ENCODE measurements at places on chromosomes 11 and 22.
A peak's percentile ranks its signal among the peaks of the same experiment; 100 is the strongest.

GRCh38 chr11:69075421-69076128 is 26.8 kb downstream of the TPCN2 start:
- DNase-seq: no peak

- no peak for DNase-seq
Measured at GRCh38 chr11:130124096-130124495, 35.5 kb upstream of the ST14 start.

GRCh38 chr11:19595499-19595839 is 117.2 kb upstream of the NAV2 start:
- DNase-seq: no peak

- no peak for DNase-seq
Measured at GRCh38 chr11:13777341-13777985, 109.0 kb downstream of the FAR1 start.

DNA sequence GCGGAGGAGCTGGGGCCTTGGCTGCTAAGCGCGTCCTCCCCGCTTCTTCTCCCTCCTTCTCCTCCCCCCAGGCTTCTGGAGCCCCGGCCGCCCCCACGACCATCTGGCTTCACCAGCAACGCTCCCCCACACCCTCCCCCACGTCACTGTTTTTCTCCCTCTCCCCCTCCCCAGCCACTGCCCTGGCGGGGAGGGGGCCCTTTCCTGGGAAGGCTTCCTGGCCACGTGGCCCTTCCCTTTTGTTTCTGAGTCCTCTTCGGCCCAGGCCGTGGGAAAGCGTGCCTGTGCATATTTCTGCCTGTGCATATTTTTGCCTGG is 27.7 kb downstream of the RTN4R start:
- no peak for DNase-seq

DNA sequence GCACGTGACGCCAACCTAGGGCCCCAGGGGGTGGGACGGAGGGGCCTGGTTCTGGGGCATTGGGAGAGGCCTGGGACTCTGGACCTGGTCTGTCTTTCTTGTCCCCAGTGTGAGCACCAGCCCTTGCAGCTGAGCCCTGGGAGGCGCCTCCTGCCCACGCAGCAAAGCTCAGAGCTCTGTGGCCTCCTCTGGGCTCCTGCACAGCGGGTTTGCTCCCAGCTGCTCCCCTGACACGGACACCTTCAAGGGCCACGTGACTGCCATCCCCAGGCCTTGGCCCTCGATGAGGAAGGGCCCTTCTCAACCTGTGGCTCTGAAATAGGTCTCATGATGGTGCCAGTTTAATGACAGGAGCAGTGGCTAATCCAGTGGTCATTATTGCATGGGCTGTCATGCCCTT is 31.5 kb upstream of the CCDC188 start:
- DNase-seq: no peak

GRCh38 chr11:5380740-5381342 is 2.8 kb upstream of the OR51M1 start:
- no peak for DNase-seq

- DNase-seq: peak; percentile 61
Measured at GRCh38 chr22:40728731-40729189, 49.5 kb downstream of the MCHR1 start.

- no peak for DNase-seq
Measured at GRCh38 chr11:86184728-86185380, 59.7 kb upstream of the EED start.

DNA sequence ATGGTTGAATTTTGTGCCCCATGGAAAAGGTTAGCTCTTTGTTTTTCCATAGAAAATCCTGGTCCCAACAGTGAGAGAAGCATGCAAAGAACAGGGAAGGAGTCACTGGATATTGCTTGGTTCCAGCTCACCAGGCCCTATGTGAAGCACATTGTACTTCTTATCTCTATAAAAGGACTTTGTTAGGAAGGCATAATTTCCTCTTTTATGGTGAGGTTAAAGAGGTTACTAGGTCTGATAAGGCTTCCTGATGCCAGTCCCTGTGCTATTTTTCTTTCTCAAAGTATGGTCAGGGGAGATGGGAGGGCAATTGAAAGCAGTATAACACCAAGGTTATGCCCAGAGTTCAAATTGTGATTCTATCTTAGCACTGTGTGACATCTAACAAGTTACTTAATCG is 162.6 kb downstream of the KIF18A start:
- no peak for DNase-seq

- no peak for DNase-seq
Measured at GRCh38 chr11:81787584-81788049, 946.0 kb downstream of the FAM181B start.

DNA sequence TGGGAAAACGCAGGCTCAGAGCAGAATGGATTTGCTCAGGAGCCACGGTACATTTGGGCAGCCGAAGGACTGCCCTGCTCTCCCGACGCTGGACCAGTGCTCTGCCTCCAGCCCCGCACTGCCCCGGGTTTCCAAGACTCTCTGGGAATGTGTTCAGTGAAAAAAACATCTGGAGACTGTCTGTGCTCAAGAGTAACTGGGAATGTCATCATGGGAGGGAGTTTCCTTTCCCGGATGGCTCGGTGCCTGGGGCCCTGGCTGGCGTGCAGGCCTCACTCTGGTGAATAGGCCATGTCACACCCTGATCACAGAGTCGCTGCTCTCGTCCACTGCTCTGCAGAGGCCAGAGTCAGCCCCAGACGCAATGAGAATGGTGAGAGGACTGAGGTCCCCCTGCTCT is 9.8 kb upstream of the APOL6 start:
- no peak for DNase-seq

DNA sequence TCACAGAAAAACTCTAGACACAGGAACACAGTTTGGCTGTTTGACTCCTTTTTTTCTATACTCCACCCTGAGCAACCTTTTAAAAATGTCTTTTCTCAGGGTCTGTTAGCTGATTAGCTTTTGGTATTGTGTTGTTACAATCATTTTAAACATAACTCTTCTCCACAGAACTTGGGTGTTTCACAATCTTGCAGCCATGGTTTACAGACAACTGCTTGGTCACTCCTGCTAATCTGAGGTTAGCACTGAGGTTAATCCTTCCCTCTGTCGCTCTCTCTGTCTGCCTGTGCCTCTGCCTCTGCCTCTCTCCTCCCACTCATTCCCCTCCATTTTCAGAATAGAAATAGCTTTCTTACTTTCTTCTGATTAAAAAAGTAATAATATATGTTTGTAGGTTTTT is 62.4 kb upstream of the ZBED5 start:
- DNase-seq: no peak

DNA sequence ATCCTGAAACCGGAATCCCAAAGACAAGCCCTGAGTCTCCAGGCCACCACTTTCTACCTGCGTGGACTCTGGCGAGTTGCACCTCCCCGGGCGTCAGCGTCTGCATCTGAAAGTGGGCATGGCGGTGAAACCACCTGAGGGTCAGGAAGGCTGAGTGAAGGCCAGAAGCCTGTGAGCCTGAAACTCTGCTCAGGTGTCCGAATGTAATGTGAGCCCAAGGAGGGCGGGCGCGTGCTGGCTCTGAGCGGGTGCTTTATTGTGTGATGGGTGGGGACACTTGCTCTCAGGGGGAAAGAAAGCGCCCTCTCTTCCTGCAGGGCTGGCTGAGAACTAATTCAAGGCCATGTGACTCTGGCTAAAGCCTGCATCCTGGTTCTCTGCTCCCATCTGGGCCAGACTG is 135.6 kb downstream of the ST3GAL4 start:
- DNase-seq: no peak

DNA sequence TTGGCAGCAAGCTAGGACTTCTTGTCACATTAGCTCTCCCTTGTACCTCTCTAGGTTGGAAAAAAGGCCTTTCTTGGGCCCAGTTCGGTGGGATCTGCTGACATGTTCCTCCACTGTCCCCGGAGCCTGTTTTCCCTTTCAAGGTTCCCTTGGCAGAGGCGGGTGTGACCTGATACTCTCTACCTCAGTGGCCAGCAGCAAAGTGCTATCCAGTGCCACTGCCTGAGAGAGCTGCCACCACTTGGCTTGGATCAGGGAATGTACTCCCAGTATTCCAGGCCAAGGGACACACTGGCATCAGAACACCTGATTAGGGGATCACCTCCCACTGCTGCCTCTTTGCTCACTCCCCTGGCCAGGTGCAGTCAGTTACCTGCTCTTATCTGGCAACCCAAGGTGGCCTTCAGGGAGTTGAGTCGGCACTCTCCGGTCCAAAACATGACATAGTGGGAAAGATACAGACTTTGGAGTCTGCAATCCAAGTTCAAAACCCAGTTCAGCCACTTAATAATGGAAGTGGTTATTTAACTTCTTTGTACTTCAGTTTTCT is 17.8 kb upstream of the NAV2 start:
- no peak for DNase-seq

DNA sequence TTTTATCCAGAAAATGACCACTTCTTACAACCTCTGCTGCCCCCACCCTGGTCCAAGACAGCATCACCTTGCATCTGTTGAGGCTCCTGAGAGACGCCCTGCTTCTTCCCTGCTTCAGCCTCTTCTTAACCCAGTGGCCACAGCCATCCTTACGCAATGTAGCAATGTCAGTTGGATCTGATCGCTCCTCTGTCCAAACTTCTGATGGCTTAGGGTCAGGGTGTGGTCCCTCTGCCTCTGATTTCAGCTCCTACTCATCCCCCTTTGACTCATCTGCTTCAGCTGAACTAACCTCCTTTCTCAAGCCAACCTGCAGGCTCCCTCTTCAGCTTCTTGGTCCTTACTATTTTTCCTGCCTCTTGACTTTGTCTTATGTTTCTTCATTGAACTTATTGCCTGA is 280.8 kb downstream of the KIRREL3 start:
- DNase-seq: no peak

DNA sequence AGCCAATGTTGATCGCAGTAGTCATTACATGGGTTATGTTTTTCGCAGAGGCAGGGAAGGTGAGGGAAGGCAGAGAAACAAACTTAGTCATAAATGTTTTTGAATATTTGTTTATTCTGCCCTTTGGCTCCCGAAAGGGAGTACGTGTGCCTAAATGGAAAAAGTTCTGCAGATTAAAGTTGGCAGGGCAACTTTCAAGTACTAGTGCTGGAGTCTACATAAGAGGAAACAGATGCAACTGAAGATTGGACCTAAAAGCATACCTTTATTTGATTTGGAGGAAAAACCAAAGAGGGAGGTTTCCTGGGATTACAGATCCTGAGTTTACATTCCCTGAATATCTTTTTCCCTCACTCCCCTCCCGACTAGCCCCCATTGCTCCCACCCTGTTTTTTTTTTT is 5.7 kb downstream of the HSD17B12 start:
- DNase-seq: no peak

DNA sequence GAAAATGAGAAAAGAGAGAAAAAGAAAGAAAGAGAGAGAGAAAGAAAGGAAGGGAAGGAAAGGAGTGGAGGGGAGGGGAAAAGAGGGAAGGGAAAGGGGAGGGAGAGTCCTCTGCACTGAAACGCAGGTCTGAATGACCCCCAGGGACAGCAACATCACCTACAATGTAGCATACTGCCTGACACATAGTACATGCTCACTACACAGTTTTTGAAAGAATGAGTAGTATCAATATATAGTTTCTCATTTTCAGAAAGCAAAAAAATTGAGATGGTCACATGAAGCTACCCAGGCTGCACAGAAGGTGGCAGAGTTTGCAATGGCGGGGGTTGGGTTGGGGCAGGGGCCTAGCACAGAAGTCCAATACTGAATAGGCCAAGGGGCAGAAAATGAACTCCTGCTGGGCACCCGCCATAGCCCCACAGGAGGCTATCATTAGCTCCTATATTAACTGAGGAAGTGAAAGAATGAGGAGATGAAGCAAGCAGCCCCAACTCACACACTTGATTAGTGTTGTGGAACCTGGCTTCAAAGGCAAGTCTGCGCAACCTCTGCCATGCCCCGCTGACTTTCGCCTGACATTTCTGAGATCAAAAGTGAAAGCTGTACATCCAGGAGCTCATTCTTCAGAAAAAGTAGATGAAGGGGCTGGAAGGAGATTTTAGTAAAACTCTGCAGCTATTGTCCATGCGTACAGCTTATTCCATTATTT is 241.2 kb upstream of the SYN3 start:
- no peak for DNase-seq

GRCh38 chr22:39847477-39847876 is 46.1 kb downstream of the ENTHD1 start:
- no peak for DNase-seq

GRCh38 chr22:37631448-37632173 is 7.9 kb upstream of the SH3BP1 start:
- peak; percentile 60 for DNase-seq

- DNase-seq: no peak
Measured at GRCh38 chr11:99693941-99694492, 673.3 kb downstream of the CNTN5 start.

- DNase-seq: no peak
Measured at GRCh38 chr11:19577976-19578619, 134.5 kb upstream of the NAV2 start.

DNA sequence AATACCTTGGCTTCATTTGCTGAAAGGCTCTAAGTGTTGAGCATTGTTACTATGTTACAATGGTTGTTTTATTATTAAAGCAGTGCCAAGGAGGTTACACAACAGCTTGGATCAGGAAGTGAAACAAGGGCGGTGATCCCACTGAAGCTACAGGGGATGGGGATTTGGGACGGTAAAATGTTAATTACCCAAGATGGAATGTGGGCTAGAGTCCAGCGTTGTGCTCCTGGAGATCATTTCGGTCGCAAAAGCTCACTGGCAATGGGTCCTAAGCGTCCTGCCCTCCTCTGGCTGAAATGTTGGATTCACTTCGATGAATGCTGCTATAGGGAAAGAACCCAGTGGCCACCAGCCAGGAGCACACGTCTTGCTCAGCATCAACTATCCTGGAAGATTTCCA is 48.3 kb downstream of the FAM83F start:
- no peak for DNase-seq

- DNase-seq: no peak
Measured at GRCh38 chr11:72478669-72479068, 44.3 kb upstream of the CLPB start.

- no peak for DNase-seq
Measured at GRCh38 chr11:112932593-112932992, 28.6 kb upstream of the NCAM1 start.

DNA sequence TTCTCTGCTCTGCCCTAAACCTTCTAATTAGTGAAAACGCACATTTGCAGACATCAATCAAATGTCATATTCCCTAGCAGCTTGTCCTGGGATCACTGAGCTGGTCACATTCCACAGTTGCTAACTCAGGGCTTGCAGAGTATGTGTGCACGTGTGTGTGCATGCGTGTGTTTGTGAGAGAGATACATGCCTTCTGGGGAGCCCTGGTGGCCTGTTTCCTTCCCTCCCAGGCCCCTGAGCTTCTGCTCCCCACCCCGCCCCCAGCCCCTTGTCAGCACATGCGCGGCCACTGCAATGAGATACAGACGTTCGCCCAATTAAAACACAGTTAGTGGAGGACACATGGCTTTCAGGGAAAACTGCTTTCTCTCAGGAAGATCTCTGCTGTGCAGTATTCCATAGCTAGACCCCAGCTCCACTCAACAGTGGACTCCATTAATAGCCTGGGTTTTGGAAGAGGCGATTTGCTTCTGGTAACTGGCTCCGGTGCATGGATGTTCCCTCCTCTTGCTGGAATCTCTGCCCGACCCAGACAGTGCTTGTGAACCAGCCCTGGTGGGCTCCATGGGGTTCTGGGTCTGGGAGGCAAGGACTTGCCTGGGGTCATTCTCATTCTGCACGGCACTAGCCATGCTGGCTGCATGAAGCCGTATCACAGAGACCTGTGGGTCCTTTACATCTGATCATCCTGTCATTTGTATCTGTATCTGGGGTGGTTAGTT is 17.7 kb downstream of the LRP5 start:
- DNase-seq: no peak

All from chondrocyte (in vitro differentiated cells).